WERI-Rb-1 (cell line): ENCODE measurements at places on chromosomes 7 and 10.
A peak's percentile ranks its signal among the peaks of the same experiment; 100 is the strongest.

- DNase-seq: no peak
Observed at GRCh38 chr7:305410-306151, 15.6 kb downstream of the FOXL3 start.

- DNase-seq: no peak
Observed at GRCh38 chr10:94420516-94420915, 18.2 kb downstream of the TBC1D12 start.

DNA sequence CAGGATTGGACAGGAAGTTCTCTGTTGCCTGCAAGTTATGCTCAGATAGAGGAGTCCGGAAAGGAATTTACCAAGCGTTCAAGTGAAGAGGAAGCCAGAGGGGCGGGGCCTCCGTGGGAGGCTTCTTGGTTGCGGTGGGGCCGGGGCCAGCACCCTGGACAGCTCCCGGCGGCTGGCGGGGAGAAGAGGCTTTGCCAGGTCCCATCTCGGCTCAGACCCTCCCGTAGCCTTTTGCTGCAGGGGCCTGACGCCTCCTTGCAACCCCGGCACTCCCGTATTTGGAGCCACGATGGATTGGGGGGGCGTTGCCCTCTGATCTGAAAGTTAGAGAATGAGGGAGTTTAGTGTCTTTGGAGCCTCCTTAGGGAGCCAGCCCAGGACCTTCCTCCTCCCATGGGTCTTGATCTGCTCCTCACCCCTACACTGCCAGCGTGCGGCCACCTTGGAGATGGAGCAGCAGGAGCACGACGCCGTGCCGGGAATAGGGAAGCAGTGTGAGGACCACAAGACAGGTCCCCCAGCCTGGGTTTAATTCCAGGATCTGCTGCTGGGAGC lies 3.1 kb upstream of the SLC18A3 start:
- DNase-seq: no peak

DNA sequence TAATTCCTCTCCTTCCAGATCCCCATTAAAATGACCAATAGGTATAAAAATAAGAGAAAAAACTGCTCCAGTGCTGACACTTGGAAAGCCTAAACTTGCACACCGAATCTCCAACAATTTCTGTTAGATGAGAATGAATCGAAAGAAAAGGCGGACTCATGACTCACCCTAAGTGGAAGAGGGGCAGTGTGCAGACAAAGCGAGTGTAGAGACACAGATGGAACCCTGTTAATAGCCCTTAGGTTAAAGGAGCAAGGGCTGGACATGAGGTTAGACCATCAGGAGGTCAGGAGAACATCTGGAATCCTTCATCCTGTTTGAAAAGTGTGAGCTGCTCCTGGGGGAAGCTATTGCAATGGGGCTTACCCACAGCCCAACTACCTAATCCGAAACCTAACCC lies 103.4 kb upstream of the GLI3 start:
- DNase-seq: no peak

- no peak for DNase-seq
Observed at GRCh38 chr7:110541962-110542361, 549.0 kb upstream of the LRRN3 start.

GRCh38 chr10:120819366-120819765 lies 31.8 kb upstream of the WDR11 start:
- DNase-seq: no peak

GRCh38 chr7:146074195-146074765 lies 42.3 kb upstream of the CNTNAP2 start:
- peak; percentile 79 for DNase-seq

GRCh38 chr10:103958996-103959395 lies 7.9 kb upstream of the SLK start:
- DNase-seq: no peak

- no peak for DNase-seq
Observed at GRCh38 chr10:49135575-49136313, 1.9 kb upstream of the FAM170B start.

DNA sequence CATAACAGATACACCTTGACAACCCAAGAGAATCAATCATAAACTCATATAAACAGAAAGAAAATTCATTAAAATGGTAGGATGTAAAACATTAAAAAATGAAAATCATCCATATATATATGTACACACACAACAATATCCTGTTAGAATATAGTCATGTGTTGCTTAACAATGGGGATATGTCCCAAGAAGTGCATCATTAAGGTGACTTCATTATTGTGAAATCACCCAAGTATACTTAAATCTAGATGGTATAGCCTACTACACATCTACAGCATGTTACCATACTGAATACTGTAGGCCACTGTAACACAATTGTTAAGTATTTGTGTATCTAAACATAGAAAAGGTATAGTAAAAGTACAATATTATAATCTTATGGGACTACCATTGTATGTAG lies 115.8 kb upstream of the TMEM168 start:
- no peak for DNase-seq

GRCh38 chr10:8137726-8138125 lies 83.2 kb downstream of the GATA3 start:
- DNase-seq: no peak

DNA sequence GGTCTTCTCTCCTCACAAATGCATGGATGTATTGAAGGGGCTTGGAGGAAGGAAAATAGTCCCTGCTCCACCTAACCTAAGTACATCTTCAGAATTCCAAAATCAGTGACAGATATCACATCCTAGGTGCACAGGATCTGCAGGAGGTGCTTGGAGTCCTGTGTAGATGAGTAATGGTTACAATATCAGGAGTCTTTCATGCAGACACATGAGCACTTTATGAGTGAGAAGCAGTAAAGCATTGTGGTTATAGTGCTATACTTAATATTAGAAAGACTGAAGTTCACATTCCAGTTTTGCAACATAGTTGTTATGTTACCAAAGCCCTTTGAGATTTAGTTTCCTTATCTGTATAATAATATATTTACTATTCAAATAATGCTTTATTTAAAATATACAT lies 516.7 kb downstream of the NEBL start:
- DNase-seq: no peak

GRCh38 chr7:7772397-7772821 lies 54.0 kb upstream of the RPA3 start:
- no peak for DNase-seq

GRCh38 chr7:34219153-34219718 lies 313.9 kb downstream of the BMPER start:
- peak; percentile 77 for DNase-seq

GRCh38 chr7:132193898-132194297 lies 382.4 kb downstream of the PLXNA4 start:
- DNase-seq: no peak
